ENCODE measurements at places on chromosomes 12 and 14.

GRCh38 chr12:46387670-46388069 lies 15.1 kb upstream of the SLC38A2 start:
- DNase-seq: peak; percentile 61

DNA sequence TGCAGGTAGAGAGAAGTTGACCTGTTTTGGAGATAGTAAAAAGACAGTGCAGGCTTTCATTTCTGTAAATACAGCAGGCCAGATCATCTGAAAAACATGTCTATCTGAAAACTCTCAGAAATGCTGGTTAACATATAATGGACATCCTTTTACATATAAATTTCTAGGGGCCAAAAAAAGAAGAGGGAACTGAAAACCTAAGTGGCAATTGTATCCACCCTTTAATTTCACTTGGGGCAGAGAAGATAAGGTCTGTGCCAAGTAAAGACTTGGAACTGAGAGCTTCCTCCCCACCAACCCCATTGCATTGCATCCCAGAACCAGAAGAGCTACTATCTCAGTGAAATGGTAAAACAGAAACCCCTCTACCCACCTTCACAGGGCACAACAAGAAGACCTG lies 141.0 kb downstream of the SRGAP1 start:
- DNase-seq: no peak

DNA sequence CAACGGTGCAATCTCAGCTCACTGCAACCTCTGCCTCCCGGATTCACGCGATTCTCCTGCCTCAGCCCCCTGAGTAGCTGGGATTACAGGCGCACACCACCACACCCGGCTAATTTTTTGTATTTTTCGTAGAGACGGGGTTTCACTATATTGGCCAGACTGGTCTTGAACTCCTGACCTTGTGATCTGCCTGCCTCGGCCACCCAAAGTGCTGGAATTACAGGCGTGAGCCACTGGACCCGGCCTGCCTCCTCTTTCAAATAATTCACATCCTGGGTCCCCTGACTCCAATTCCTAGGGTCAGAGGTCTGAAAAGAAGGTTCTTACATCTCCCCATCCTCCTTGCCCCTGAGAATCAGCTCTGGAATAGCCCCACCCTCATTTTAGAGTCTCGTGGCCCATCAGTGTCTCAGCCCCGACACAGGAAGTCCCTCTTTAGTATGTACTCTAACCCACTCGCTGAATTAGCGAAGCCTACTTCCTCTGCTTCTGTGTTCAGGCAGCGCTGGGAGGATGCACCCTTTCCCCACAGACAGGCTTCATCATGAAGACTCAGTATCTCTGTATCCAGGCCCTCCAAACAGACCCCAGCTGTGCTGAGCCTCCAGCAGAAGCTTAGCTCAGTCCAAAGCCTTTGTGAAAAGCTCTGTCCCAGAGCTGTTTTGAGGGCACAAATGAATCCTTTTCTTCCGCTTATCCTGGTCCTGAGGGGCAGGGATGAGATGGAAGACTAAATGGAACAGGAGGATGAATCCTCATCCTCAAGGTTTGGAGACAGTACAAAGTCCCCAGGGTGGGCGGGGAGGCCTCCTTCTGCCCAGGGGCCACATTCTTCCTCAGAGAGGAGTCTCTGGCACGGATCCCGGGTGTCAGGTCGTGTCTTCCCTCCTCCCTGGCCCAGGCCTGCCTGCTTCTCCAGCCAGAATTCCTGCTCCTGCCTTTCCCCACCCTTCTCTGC lies 3.5 kb downstream of the LPAR5 start:
- peak; percentile 64 for DNase-seq

DNA sequence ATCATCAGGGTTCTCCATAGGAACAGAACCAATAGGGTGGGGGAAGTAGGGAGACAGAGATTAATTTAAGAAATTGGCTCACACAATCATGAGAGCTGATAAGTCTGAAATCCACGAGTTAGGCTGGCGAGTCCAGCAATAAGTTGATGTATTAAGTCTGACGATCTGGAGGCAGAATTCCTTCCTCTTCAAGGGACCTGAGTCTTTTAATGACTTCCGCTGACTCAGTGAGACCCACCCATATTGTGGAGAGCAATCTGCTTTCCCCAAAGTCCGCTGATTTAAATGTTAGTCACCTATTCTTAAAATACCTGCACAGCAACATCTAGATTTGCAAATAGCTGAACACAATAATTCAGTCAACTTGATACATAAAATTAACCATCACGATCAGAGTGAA lies 97.8 kb downstream of the SPTSSA start:
- no peak for DNase-seq

- DNase-seq: no peak
Measured at GRCh38 chr14:33477797-33478196, 473.1 kb downstream of the EGLN3 start.

DNA sequence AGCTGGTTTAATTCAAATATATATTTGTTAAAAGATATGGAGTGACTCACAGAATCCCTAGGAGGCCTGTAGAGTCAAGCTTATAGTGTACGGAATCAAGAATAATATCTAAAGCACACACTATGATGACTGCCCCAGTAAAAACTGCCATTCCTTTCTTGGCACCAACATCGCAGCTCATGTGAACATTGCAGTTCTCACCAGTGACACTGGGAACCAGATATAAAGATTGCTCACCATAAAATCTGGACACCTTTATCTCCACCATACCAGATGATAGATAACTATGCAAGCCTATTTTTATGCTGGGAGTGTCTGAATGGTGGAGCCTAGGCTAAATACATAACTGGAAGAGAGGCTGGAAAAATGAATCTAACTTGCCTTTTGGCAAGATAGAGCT lies 463.9 kb upstream of the TBX3 start:
- DNase-seq: no peak

DNA sequence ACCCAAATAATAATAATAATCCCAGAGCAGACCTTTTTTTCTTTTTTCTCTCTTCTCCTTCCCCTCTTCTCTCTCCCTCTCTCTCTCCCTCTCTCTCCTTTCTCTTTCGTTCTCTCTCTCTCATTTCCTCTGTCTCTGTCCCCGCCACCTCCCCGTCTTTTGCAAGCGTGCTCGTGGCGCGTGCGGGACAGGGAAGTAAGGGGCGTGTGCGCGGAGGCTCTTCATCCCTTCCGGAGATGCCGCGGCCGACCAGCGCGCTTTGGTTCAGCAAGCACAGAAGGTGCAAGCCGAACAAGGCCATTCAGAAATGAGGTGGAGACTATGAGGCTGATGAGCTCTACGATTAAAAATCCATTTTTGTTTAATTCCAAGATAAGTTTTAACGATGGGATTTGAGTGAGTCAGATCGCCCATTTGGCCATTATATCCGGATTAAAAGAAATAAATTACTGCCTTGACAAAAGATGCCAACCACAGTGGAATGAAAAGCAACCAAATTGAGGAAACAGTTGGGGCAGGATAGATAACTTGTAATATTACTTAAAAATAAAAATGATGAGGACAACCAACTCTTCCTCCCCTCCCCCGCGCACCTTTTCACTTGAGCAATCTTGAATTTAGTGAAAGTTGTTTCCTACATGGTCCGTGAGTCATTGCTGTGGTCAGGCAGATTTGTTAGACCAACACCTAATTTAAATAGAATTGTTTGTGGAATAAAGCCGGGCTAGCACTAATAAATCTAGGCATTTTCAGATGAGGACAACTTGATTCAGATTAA lies 1.2 kb upstream of the AMIGO2 start:
- peak; percentile 76 for DNase-seq

- no peak for DNase-seq
Measured at GRCh38 chr12:47245623-47246022, 165.9 kb upstream of the AMIGO2 start.

GRCh38 chr12:98901189-98901588 lies 256.1 kb downstream of the APAF1 start:
- no peak for DNase-seq

- no peak for DNase-seq
Measured at GRCh38 chr12:88325076-88325815, 183.1 kb downstream of the TMTC3 start.

All from stimulated activated CD8-positive, alpha-beta memory T cell treated with anti-CD3 and anti-CD28 coated beads, Interleukin-4, amount 100 ng/mL, for 48 hours (primary cell).